GM23338 (cell line): ENCODE measurements at places on chromosomes 16 and 17. TPM values are rescaled to one million over a fixed set of nuclear protein-coding genes. Genes with fewer than 3 reads are reported as not detected.

The RHBDL1 gene
- polyA plus RNA-seq: 8.4 and 9.2 TPM in 2 replicates

The VWA3A gene
- not detected in 2 replicates for polyA plus RNA-seq

The CTRB2 gene
- polyA plus RNA-seq: not detected in 2 replicates

The ST6GALNAC2 gene
- polyA plus RNA-seq: not detected in 2 replicates

The ZKSCAN2 gene
- 1.7 and 2.0 TPM in 2 replicates for polyA plus RNA-seq

The TMEM238L gene
- polyA plus RNA-seq: not detected in 2 replicates

The LGALS9 gene
- polyA plus RNA-seq: 0.48 and 1.8 TPM in 2 replicates
